CD4-positive, alpha-beta T cell (primary cell): ENCODE measurements at places on chromosomes 5 and 9. TPM values are rescaled to one million over a fixed set of nuclear protein-coding genes. Genes with fewer than 3 reads are reported as not detected.

DNA sequence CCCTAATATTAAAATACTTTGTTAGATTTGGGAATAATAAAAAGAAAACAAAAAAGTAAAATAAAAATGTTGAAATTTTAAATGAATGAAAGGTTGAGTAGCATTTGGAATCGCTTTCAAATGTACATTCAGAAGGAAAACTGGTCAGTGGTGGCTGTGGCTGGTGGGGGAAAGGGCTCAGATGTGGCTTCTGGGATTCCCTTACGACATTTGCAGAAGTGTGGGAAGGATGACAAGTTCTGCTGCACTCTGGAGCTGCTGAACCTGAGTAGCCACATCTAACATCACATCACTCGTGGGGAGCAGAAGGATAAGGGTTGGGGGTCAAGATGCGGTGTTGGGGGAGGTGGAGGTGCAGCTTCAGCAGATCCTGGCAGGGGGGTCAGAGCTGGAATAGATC is 25.6 kb upstream of the CAST start:
- no peak for DNase-seq

The SHLD3 gene
- 11.5 TPM for total RNA-seq

The TEK gene
- total RNA-seq: not detected

The B4GALT1 gene
- 74.7 TPM for total RNA-seq

The PDE8B gene
- total RNA-seq: 0.27 TPM

The PCDHGA2 gene
- total RNA-seq: not detected

GRCh38 chr9:134466869-134467616 is 140.8 kb downstream of the RXRA start:
- DNase-seq: no peak

The SREK1IP1 gene
- 18.4 TPM for total RNA-seq

- DNase-seq: no peak
Observed at GRCh38 chr9:137298401-137299202, 3.5 kb downstream of the NRARP start.

The UNC13B gene
- 0.38 TPM for total RNA-seq

- DNase-seq: no peak
Observed at GRCh38 chr9:118991366-118992285, 377.6 kb downstream of the BRINP1 start.

GRCh38 chr9:121765021-121765950 is 113.9 kb downstream of the DAB2IP start:
- no peak for DNase-seq

DNA sequence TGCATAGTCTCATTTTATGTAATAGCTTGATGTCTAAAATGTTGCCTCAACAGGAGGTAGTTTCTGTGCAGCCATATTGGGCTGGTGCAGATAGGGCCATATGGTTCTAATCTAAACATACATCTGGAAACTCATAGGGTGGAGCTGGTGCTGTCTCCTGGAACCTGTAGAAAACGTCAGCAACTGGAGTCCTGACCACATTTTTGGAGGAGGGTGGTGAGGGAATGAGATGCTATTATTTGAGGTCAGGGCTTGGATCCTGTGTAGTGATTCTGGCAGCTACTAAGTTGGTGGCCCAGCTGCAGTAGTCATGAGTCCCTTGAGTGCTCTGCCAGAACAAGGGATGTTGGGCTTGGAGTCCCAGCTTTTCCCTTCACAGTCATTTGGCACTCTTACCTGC is 14.1 kb downstream of the MAN2A1 start:
- no peak for DNase-seq

GRCh38 chr5:104363567-104363966 is 801.0 kb upstream of the NUDT12 start:
- no peak for DNase-seq

The NOP16 gene
- total RNA-seq: 14.5 TPM

GRCh38 chr5:116484645-116485044 is 90.0 kb downstream of the SEMA6A start:
- DNase-seq: no peak

DNA sequence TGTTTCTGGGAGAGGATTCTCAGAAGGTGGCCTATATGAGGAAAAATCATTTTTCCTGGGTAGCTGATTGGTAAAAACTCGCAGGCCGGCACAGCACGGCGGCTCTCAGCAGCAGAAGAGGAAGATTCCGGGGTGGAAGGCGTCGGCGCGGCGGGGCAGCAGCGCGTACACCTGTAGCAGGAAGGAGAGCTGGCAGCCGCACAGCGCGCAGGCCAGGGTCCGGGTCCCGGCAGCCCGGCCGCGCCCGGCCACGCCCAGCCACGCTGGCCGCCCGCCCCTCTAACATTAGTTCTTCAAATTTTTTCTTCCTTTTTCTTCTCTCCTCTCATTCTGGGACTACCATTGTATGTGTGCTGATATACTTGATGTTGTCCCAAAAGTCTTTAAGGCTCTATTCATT is 24.8 kb upstream of the ZNF618 start:
- no peak for DNase-seq

The PRSS3 gene
- not detected for total RNA-seq

GRCh38 chr9:85427772-85428171 is 314.0 kb downstream of the AGTPBP1 start:
- no peak for DNase-seq

GRCh38 chr9:16475257-16475656 is 395.2 kb downstream of the BNC2 start:
- no peak for DNase-seq

DNA sequence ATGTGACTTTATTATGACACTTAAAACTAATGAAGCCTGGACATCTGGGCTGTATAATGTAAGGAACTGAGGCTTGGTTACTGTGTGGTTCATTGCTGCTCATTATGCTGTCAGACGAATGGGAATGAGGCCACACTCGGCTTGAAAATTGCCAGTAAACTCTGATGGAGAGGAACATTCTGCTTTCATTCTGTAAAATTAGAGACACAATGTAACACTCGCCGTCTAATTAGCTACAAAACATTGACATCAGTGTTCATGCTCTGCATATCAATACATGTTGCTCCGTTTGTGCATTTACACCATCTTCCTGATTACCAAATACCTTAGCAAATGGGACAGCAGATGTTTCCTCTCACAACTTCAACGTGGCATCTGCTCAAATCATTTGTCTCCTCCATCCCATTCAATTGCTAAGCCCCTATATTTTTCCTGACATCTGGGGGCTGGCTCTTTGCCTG is 133.0 kb downstream of the SLC28A3 start:
- DNase-seq: no peak

- no peak for DNase-seq
Observed at GRCh38 chr9:136799079-136799853, 3.1 kb downstream of the CCDC183 start.

DNA sequence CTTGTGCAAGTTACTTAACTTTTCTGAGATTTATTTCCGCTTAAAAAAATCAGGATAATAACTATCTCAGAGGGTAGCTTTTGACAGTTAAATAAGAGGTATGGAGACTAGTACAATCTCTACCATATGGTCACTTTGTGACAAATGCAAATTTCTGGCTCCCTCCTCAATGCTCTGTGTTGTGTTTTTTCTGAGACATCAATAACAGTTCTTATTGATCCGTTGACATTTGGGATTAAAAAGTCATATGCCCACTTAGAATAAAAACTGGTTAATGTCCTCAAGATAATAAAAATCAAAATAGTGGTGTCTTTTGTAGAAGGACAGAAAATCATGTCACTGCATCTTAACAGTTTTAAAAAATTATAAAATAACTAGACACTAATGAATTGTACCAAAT is 24.7 kb upstream of the LNPEP start:
- DNase-seq: no peak

DNA sequence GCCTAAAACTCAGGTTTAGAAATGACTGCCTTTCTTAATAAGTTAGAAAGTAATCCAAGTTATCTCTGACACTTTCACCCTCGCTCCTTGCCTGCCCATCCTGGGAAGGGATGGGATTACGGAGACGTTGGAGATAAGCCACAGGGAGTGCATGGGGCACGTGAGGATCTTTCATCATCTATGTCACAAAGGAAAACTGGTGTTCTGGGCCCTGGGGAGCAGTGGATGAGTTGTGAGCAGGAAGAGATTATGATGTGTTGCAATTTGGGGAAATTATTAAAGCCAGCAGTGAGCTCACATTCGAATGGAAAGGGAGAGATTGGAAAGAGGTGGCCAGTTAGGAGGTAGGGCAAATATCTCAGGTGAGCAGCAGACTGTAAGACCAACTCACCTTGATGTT is 12.8 kb downstream of the AFAP1L1 start:
- no peak for DNase-seq

The COL15A1 gene
- total RNA-seq: not detected

The AQP7 gene
- total RNA-seq: 0.25 TPM

The ZNF883 gene
- 0.31 TPM for total RNA-seq

GRCh38 chr9:18746631-18747030 is 272.7 kb downstream of the ADAMTSL1 start:
- no peak for DNase-seq

The NOXA1 gene
- total RNA-seq: 6.7 TPM

The NPR3 gene
- total RNA-seq: not detected

DNA sequence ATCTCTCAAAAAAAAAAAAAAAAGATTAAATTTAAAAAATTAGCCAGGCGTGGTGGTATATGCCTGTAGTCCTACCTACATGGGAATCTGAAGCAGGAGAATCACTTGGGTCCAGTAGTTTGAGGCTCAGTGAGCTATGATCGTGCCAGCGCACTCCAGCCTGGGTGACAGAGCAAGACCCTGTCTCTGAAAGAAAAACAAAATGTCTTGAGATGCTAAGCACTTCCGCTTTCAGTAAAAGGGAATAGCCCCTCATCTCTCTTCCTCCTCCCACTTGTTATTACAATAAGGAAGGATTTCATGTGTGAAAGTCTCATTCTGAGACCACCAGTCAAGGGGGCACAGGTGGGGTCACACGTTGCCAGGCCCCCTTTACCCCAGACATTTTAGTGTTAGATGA is 79.4 kb downstream of the GOLPH3 start:
- no peak for DNase-seq

DNA sequence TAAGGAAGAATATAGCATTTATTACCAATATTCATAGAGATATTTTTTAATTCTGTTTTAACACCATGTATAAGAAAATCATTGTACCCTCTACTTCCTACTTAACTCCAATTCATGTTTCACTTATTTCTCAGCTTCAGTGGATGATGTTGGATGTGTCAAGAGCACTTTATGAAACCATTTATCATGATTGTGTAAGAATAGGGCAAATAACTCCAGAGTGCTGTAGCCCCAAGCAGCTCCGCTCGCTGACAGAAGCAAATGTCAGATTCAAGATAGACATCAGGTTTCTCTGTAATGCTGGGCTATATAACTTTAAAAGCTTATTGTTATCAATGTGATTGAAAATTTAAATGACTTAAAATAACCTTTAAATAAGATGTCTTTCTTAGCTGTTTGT is 50.4 kb downstream of the MAST4 start:
- DNase-seq: no peak

DNA sequence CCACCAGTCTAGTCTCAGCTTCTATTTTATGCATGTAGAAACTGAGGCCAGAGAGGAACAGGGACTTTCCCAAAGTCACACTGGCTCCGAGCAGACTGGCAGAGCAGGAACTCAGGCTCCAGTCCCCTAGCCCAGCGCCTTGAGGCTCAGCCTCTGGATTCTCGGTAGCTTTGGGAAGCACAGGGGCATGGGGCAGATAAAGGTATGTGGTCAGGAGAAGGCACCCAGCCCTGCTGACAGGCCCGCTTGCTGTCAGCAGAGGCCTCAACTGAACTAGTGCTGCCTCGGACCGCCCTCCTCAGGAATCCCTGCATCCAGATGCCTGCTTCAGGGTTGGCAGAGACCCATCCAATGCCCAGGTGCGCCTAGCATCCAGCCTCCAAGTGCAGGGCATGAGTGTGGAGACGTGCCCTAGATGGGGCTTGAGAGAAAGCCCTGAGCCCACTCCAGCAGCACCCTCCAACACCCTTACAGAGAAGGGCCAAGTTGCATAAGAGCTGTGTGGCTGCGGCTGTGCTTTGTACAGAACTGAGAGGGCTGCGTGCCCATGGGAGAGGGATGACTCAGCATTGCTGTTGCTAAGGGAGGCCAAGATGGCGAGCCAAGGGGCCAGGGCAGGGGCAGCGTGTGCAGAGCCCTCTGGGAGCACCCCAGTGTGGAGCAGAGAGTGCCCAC is 168.6 kb downstream of the MACROH2A1 start:
- DNase-seq: no peak
